Activated CD4-positive, alpha-beta T cell treated with anti-CD3 and anti-CD28 coated beads, Interleukin-2, amount 50 U/mL, for 1 hour (primary cell): ENCODE measurements at places on chromosomes 6 and 20.

GRCh38 chr6:49423817-49424216 lies 39.2 kb downstream of the MMUT start:
- DNase-seq: no peak

GRCh38 chr6:11778036-11778435 lies 567 bp downstream of the ADTRP start:
- no peak for DNase-seq

DNA sequence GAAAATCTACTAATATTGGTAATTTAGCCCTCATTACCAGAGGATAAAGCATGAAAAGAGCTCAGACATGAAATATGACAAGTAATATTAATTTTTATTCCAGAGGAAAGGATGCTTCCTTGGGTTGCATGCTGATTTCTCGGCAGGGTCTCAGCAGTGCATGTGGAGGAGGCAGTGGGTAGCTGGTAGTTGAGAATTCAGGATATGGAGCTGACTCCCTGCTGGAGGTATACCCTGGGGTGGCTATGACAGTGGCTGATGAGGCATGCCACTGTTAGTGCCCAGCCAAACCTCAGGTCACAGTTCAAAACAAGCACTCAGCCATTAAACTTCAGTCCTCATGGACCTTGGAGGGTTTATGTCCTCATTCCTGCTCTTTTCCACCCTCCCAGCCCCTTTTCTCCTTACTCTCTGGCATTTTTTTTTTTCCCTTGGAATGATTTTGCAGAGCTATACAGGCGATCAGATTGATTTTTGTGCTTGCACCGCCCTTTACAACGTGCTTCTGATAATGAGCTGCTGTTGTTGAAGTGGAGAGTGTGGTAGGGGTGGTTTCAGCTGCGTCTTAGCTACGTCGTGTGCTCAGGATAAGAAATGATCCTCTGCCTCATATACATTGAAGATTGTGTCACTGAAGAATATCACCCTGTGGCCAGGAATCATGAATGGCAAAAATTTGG lies 761.9 kb upstream of the MMS22L start:
- DNase-seq: no peak

GRCh38 chr6:69994251-69994650 lies 127.9 kb downstream of the COL19A1 start:
- no peak for DNase-seq

DNA sequence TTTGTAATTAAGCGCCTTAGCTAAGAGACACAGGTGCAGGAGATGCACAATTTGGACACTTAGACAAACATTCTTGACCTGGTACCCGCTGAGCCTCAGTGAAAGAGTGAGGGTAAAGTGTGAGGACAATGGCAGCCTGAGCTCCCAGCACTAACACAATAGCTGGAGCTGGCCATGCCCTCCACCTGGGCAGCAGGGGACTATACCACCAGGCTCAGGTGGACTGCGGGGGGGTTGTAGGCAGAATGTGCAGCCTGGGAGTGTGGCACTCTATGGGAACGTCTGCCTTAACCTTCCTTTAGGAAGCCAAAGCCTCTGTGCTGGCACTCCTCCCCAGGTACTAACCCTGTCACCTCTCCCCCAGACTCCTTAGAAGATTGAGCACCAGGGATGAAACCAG lies 23.6 kb downstream of the PRKN start:
- no peak for DNase-seq

DNA sequence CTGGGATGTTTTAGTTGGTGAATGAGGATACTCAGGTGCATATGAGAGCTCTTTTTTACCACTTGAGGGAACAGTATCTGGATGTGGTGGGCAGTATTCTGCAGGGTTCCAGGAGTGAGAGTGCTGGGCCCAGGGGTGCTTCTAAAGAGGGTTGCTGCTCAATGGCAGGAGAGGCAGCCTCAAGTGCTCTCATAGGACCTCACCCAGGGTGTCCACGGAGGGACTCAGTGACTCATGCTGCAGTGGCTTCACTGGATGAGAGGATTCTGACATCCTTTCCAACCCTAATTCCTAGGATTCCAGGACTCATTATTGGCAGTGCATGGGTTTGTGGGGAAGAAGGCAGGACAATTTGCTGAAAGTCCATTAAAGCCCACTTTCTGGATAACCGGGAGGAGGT lies 176.6 kb upstream of the FERMT1 start:
- no peak for DNase-seq

GRCh38 chr20:31979713-31980426 lies 11.9 kb downstream of the XKR7 start:
- no peak for DNase-seq

GRCh38 chr6:23350752-23351453 lies 775.1 kb upstream of the NRSN1 start:
- DNase-seq: no peak

GRCh38 chr6:22442826-22443225 lies 126.5 kb upstream of the HDGFL1 start:
- DNase-seq: no peak

GRCh38 chr6:113596387-113597230 lies 260.5 kb upstream of the MARCKS start:
- DNase-seq: no peak

GRCh38 chr6:165749163-165749562 lies 86.1 kb upstream of the PDE10A start:
- DNase-seq: no peak

GRCh38 chr6:13907001-13907350 lies 17.8 kb upstream of the RNF182 start:
- no peak for DNase-seq

DNA sequence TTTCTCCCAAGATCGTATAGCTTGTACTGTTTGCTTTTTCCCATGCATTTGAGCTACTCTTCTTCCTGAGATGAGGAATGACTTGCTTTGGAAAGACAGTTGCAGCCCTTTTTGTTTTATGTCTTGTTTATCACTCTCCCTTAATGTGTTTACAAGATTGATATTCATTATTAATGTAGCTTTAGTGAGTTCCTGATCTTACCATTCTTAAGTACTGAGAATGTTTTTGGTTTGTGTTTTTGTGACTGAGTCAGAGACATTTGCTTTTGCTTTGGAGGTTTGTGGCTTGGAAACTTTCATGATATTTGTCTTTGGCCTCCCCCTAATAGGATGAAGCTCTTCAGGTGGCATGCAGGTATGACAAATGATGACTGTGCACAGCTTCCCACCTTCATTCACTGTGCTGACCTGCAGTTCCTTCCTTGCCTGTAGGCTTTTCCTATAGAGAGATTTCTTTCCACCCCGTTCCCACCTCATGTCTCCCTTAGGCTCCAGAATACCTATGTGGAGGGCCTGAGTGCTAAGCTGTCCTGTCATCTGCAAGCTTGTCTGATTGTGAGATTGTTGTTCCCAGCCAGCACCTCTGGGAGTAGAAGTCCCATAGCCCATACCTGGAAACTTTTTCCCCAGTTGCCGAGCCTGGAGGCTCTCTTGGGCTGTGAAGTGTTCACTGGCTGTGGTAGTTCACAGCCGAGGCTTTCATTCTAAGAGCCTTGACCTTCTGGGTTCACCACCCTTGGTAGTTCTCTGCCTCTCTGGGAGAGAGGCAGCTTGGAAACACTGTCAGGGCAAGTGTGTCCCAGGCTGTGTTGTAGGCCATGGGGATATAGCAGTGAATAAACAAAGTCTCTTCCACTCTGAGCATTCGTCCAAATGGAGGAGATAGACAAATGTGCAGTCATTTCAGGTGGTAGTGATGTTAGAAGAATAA lies 27.1 kb downstream of the CDS2 start:
- DNase-seq: no peak
